ENCODE measurements at places on chromosomes 6 and 20.

GRCh38 chr6:49526598-49526997 is 23.9 kb upstream of the C6orf141 start:
- DNase-seq, result no peak

GRCh38 chr6:100307561-100307960 is 157.2 kb downstream of the SIM1 start:
- no peak for DNase-seq

DNA sequence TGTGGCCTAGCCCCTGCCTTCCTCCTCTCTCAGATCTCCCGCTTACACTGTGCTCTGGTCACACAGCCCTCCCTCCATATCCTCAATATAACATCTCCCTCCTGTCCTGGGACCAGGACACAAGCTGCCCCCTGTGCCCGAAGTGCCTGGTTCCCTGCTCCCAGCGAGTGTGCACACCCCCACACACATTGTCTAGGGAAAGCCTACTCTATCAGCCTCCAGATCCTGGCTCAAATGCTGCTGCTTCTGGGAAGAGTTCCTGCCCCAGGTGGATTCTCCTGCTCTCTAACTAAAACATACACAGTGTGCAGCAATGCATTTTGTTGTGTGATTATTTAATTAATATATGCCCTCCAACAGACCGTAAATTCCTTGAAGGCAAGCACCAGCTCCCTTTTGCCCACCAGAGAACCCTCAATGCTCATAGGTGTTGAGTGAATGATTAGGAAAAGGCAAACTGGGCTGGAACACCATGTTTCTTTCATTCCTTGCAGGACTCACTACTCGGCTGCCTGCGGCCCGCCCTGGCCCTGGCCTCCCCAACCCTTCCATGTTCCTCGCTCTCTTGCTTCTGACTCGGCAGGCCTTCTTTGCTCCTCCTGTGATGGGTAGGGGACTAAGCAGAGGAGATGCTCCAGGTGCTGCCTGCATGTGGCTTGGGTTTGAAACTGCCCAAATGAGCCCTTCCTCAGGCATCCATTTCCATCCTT is 194.6 kb downstream of the ZDHHC14 start:
- DNase-seq, result no peak

GRCh38 chr20:33065785-33066184 is 12.1 kb downstream of the BPIFB3 start:
- no peak for DNase-seq

DNA sequence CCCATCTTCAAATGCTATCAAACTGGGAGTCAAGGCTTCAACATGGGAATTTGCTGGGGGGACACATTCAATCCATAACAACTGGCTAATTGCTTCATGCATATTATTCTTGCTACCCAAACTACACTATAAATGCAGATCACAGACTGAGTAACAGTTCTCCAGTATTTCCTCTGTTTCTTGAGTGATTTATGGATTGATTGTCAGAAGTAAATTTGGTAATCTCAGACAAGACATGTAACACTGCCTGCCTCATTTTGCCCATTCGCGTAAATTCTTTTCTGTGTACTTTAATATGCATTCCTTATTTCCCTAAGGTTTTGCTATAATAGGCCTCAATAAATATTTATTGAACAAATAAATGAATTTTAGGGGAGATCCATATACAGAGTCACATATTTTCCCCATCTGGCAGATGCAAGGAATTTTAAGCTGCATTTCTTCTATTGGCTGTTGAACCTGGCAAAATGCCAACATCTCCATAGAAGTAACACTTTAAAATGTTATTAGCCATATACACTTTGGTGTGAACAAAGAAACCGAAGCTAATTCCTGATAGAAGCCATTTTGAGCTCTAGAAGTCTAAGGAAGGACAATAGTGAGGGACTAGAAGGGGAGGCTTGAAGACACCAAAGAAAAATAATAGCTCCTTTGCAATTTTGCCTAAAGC is 98.2 kb downstream of the QRSL1 start:
- DNase-seq, result no peak

DNA sequence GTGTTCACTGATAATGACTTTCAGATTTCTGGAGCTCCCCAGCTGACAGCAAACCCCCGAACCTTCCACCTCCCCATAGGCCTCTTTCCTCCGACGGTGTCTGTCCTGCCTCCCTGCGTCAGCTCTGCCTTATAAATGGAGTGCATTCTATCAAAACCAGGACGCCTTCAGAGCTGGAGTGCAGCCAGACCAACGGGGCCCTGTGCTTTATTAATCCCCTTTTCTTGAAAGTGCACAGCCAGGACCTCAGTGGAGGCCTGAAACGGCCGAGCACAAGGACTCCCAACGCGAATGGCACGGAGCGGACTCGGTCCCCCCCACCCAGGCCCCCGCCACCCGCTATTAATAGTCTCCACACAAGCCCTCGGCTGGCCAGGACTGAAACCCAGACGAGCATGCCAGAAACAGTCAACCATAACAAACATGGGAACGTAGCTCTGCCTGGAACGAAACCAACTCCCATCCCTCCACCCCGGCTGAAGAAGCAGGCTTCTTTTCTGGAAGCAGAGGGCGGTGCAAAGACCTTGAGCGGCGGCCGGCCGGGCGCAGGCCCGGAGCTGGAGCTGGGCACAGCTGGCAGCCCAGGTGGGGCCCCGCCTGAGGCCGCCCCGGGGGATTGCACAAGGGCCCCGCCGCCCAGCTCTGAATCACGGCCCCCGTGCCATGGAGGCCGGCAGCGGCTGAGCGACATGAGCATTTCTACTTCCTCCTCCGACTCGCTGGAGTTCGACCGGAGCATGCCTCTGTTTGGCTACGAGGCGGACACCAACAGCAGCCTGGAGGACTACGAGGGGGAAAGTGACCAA is 42.3 kb upstream of the NAA20 start:
- no peak for DNase-seq

DNA sequence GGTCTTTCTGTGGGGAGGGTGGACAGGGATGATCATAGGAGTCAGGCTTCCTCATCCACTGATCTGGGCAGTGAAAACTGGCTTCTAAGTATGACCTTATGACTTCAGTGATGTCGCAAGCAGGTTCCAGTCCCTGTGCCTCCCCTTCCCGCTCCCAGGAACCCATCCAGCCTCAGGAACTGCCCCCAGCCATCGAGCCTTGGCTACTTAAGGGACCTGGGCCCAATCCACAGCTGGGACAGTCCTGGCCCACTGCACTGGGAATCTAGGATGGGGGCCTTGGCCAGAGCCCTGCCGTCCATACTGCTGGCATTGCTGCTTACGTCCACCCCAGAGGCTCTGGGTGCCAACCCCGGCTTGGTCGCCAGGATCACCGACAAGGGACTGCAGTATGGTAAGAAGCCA is at the start of gene LBP:
Gene LBP, plus strand, starts transcription at position 236 of the 405 bp plus-strand sequence. Its CDS starts 35 bp downstream, at position 271.
- no peak for DNase-seq

GRCh38 chr6:44038543-44039065 is 88.6 kb downstream of the MRPL14 start:
- no peak for DNase-seq

GRCh38 chr6:73951183-73951582 is 255.2 kb downstream of the CD109 start:
- DNase-seq, result no peak

DNA sequence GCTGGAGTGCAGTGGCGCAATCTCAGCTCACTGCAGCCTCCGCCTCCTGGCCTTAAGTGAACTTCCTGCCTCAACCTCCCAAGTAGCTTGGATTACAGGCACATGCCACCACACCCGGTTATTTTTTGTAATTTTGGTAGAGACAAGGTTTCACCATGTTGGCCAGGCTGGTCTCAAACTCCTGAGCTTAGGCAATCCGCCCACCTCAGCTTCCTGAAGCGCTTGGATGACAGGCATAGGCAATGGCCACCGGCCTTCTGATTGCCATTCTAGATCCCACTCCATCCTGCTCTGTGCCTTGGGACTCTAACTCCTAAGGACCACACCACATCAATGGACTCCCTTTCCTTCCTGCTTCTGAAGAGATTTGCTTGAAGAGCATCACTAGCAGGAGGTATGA is 60.6 kb downstream of the SEL1L2 start:
- DNase-seq, result no peak

- DNase-seq, result no peak
These were observed 178.1 kb upstream of the PRDM1 start for GRCh38 chr6:105907991-105908390.

DNA sequence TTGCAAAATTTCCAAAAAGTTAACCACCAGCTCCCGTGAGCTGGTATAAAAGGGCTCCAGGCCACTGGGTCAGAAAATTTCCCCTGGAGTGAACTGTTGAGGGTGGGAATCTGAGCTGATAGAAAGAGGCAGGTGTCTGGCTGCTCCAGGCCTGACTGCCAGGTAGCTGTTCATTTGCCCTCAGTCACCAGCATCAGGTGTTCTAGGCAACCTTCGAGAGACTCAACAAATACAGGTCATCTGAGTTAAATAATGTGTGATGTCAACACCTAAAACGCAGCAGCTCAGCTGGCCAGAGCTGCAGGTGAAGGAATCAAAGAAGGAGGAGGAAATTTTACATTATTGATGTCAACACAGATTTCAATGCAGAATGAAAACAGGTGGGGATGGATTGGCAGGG is 46.7 kb downstream of the KCNK5 start:
- no peak for DNase-seq

GRCh38 chr20:57128044-57128757 is 138.2 kb downstream of the BMP7 start:
- DNase-seq, result no peak

DNA sequence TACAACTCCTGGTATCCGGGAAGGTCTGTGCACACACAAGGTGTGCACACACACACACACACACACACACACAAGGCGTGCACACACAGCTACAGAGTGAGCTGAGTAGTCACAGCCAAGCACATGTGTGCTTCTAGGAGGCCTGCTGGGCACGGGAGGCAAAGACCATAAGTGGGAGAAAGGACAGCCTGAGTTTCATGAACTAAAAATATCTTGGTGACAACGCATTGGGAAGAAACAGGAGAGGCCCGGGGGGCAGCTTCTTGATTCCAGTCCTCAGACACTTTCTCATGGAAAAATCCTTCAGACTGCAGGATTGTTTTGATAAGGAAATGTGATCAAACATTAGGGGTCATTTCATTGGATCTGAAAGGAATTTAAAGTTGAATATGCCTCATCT is 2.6 kb downstream of the TRAF3IP2 start:
- DNase-seq, result no peak

GRCh38 chr6:25136854-25137253 is 142.3 kb upstream of the CARMIL1 start:
- no peak for DNase-seq

GRCh38 chr6:11413117-11413687 is 124.3 kb upstream of the TMEM170B start:
- DNase-seq, result no peak

DNA sequence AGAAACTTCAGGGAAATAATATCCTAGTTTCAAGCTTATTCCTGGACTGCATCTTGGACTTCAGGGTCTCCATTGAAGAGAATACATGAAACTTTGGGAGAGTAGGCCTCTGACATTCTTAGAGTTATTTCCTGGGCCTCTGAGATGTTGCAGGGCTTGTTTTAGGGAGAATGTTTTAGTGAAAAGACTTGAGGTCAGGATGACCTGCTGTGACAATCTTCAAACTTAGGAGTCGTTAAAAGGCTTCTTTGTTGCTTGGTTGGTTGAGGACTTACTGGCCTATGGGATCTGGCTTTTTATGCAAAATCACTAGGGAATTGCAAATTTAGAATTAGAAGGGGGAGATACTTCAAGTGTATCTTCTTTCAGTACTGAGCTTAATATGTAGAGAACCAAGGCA is 613.2 kb upstream of the FLRT3 start:
- no peak for DNase-seq

GRCh38 chr20:54123587-54124180 is 50.1 kb downstream of the CYP24A1 start:
- DNase-seq, result no peak

DNA sequence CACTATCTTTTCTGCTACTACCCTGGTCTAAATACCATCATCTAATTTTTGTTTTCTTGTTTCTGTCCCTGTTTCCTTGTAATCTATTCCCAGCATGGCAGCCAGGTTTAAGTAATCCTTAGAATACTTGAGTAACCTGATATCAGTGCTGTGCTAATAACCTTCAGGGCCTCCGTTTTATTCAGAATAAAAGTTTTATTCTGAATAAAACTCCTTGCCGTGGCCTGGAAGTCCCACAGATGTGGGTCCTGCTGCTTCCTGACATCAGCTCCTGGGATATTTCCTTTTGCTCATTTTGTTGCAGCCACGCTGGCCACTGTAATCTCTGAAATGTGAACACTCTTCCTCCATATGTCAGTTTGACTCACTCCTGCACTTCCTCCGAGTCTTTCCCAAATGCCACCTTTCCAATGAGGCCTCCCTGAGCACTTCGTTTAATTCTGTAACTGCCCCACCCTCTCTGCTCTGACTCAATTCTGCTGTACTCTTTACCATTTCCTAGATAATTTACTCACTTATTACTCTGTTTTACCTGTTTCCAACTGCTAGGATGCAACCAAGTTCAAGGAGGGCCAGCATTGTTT is 114.0 kb upstream of the FOXA2 start:
- no peak for DNase-seq

DNA sequence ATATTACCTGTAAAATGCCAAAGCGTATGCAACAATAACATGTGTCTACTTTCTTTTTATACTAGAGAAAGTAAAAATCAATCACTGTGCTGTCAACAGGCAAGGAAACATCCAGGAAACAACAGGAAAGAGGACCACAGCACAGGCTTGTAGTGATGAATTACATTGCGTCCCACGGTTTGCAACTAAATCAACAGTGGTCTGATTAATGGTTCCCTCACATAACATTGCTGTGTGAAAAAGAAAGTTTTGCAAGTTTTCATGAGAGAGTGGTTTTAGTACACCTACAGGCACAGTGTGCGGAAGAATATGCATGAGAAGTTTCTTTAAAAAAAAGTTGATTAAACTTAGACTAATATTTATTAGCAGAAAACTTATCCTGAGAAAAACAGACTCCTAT is 329.5 kb upstream of the HSF2 start:
- DNase-seq, result no peak
